ENCODE measurements at places on chromosomes 2 and 18. TPM values are rescaled to one million over a fixed set of nuclear protein-coding genes. Genes with fewer than 3 reads are reported as not detected.

IL37 gene
- not detected for total RNA-seq

GAL3ST2 gene
- 0.45 TPM for total RNA-seq

CIAO1 gene
- total RNA-seq: 69.5 TPM

RGPD3 gene
- 0.82 TPM for total RNA-seq

MSTN gene
- 5.2 TPM for total RNA-seq

DCC gene
- 66.4 TPM for total RNA-seq

ARHGAP28 gene
- 28.7 TPM for total RNA-seq

ABCG5 gene
- total RNA-seq: not detected

GNAL gene
- 40.9 TPM for total RNA-seq

PRKAG3 gene
- total RNA-seq: not detected

STPG4 gene
- total RNA-seq: 1.00 TPM

SLC40A1 gene
- 11.1 TPM for total RNA-seq

DNA sequence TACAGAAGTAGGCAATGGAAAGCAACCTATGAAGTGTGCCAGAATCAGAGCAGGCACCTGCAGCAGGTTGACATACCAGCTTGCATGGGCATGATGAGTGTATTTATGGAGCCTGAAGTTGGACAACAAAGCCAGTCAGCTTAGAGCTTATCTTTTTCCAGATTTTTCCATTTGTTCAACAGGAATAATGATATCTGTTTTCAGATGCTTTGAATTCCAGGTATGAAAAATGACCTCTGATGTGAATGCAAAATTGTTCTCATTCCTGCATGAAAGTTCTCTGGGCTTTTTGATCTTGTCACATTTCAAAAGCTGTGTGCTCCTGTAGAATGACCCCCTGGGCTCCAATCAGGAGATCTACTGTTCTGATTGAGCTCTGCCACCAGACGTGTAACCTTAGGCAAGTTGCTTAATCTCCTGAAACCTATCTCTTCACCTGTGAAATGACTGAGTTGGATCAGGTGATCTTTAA is 38.2 kb upstream of the VIT start:
- no peak for DNase-seq

DNA sequence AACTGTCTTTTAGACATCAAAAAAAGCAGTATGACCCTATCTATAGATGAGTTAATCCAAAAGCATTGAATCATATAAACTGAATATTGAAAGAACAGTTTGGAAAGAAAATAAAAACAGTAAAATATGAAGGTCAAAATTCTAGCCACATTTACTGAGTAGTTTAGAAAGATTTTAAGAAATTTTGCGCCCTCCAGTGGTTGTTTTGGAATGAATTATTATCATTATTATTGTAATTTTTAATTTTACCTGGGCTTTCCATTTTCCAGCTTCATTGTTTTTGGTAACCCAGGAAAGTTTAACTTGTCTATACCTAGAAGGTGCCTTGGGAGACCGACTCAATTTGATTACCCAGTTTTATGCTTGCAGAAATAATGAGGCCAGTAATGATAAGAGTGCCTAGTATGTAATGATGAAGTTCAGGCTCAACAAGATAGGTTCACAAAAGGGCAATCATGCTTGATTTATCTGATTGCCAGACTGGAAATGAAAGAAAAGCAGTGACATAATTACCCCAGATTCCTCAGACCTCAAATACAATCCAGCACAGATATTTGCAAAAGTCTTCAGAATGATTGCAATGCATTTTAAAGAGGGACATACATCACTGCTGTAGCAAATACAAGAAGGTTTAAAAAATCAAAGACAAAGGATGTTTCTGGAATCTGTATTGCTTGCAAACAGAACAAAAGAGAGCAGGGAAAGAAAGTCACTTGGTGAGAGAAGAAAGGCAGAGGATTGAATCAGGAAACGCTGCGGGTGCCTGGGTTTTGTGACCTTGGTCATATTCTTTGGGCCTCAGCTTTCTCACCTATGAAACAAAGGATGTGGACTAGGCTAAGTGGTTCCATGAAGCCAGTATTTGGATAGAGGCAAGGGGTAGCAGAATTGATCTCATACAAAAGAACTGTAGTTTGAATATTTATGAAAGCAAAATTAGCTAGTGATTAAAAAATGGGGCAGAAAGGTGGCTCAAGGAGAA is 153.8 kb downstream of the MAP2 start:
- no peak for DNase-seq

DNA sequence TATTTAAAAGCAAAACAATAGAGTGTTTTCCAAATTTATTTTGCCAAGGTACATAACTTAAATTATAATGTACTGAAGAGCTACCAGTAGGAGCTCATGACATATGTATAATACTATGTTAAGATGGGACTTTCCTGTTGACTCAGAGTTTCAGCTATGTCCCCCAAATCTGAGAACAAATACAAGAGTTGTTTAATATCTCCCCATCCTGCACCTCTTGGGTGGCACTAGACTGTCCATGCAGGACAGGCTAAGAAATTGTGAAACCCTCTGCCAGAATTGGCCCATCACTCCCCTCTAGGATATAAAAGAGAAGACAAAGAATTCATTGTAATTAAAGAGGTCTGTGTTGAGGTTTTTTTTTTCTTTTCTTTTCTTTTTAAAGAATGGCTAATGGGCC is 21.7 kb upstream of the CTAGE1 start:
- DNase-seq: no peak

DNA sequence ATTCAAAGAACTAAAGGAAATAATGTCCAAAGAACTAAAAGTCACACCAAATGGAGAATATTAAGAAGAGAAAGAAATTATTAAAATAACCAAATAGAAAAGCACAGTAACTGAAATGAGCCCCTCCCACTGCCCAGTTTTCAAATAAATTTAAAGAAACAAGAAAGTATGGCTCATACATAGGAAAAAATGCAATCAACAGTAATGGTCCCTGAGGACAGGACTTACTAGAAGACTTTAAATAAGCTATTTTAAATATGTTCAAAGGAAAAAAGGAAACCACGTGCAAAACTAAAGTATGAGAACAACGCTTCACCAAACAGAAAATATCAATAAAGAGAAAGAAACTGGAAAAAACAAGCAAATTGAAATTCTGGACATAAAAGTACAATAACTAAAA is 58.9 kb downstream of the TMEM131 start:
- DNase-seq: no peak

- DNase-seq: peak; percentile 12
Measured at GRCh38 chr2:44392338-44392943, 30.7 kb downstream of the CAMKMT start.

DNA sequence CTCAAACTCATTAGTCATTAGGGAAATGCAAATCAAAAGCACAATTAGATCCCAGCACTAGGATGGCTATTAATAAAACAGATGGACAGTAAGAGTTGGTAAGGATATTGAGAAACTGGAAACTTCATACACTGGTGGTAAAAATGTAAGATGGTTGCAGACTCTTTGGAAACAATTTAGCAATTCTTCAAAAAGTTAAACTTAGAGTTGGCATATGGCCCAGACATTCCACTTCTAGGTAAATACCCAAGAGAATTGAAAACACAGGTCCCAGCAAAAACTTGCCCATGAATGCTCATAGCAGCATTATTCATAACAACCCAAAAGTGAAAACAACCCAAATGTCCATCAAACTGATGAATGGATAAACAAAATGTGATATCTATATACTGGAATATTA is 84.9 kb upstream of the ZFP36L2 start:
- no peak for DNase-seq

- DNase-seq: no peak
Measured at GRCh38 chr18:10050956-10051355, 137.1 kb downstream of the VAPA start.

DNA sequence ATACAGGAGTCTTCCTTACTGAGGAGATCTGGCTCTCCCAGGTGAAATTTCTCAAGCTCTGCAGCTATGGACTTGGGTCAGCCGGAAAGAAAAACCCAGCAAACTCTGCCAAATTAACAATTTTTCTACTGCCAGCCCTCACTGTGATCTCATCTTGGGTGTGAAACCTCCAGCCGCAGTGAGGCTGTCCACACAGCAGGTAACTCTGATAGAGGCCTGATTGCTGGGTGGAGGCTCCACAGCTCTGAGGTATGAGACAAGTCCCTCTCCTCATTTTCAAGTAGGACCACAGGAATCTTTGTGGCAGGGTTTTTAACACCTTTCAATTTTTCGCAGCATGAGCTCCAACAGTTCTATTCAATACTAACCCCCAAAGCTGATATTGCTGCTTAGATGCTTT is 430.6 kb upstream of the RAB6C start:
- no peak for DNase-seq

- DNase-seq: no peak
Measured at GRCh38 chr2:118929059-118929458, 12.9 kb upstream of the MARCO start.

DNA sequence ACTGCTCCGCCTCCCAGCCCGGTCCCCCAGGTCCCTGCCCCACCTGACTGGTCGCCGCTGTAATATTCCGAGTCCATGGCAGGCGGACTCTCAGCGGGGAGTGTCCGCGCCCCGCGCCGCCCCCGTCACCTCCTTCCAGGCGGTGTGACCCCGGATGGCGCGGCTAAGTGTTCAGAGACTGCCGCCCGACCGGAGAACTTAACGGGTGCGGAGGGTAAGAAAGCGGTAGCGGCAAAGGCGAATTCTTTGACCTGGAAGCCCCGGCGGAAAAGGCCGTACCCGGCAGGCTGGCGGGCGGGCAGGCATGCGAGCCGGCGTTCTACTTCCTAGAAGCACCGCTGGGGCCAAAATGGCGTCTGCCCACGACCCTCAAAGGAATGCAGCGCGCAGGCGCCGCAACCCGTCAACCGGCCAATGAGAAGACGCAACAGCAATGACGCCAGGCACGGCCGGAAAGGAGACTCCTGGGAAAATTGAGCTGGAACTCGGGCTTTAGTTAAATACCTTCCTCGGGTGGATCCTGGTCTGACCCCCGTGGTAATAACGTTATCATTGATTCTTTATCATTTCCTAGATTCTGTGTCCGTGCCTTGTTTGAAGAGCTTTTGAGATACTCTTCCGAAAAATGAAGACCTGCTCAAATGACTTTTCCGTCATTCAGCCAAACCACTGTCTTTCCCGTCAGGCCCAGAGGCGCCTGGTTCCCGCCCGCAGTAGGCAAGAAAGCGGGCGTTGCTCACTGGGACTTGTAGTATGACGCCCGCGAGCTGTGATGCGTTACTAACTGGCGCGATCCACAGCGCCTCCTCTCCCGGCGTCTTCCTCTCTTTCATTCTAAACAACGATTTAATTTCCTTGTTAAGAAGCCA is at the start of gene IWS1:
IWS1 (minus strand) TSS at position 358 of the 869 bp plus-strand sequence; CDS start at position 77, 281 bp downstream.
- peak; percentile 95 for DNase-seq

- DNase-seq: no peak
Measured at GRCh38 chr2:30799366-30799765, 7.9 kb downstream of the CAPN13 start.

DNA sequence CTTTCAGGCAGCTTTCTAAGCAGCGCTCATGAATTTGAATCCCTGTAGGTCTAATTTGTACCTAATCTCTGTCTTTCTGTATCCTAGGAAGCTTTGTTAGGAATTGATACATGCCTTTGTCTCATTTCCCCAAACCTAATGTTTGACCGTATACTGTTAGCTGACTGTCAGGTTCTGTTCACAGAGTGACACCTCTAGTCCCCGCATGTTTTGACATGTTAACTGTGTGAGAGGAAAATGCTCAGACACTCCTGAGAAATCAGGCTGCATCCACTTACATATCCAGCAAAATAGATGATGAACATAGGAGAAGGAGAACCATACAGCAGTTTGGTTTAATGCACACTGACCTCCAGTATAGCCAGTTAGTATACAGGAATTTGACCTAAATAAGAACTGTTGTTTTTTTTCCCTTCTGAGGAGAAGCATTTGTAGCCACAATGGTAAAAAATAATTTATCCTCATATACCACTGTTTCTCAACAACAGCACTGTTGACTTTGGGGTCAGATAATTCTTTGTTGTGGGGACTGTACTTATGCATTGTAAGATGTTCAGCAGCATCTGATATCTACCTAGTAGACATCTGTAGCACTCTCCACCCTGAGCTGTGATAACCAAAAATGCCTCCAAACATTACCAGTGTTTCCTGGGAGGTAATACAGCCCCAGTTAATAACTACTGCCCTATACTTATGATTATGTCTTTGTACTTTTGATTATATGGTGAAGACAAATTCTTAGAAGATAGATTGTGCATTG is 130.9 kb downstream of the NCOA1 start:
- DNase-seq: no peak

Data from cerebellum (tissue), 4 donors.